ENCODE measurements at places on chromosomes 11 and 22.

DNA sequence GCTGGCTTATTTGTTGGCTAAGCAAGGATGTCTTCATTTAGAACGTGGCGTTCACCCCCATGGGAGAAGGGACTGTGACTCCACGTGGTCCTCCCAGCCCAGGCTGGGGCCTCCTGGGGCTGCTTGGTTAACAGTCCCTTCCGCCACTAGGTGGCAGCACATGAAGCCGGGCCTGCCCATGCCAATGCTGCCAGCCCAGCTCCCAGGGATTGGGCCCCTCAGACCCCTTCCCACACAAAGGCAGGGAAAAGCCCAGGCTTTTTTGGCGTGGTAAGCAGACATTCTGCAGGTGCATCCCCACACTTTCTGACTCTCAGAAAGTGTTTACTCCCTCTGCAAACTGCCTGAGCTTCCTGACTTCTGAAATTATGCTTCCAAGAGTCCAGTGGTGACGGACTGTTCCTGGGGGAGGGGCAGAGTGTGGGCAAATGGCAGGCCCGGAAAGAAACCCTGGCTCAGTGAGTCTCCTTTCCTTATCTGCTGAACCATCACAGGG, 3.1 kb downstream of the CBX6 start:
- DNase-seq = no peak

- DNase-seq = no peak
These were observed 5.5 kb downstream of the USH1C start for GRCh38 chr11:17538731-17539130.

DNA sequence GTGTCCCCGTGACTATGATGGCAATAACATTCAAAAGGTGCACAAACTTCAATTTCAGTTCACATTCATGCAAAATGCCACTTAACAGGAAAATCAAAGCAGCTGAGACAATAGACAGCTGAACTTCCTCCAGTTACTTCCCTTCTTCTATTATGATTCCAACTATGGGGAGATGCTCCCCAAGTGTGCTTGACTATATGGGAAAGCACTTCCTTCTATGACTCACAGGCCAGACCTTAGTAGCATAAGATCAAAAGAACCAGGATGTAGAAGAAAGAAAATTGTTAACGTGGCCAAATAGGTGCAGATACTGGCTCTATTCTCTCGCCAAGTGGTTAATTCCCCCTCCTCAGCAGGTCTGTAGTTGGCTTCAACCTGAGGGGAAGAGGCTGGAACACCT, 7.8 kb upstream of the FAT3 start:
- DNase-seq = no peak

DNA sequence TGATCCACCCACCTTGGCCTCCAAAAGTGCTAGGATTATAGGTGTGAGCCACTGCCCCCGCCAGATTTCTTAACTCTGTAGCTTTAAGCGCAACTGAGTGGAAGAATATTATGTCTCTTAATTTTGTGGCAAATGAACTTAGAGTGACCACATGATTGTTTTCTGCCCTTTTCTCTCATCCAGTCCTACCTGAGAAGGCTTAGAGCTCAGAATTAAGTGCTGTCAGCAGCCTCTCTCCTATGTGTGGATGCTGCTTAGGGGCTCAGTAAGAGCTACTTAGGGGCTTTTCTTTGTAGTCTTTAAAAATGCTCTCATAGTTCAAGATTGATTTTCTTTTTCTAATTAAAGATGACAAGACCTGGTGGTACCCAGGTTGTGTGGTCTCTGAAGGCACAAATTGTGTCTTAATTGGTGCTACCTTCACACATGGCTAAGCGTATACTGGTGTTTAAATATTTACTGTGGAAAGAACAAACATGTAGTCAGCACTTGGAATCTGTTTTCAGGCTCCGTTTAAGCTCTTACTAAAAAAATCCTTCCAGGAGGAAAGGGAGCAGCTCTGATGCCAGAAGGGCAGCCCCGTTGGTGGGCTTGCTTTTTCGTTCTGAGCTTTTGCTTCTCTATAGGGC, 59.3 kb downstream of the DEPDC5 start:
- no peak for DNase-seq

- no peak for DNase-seq
These were observed 3.3 kb upstream of the HEPN1 start for GRCh38 chr11:124915541-124916369.

DNA sequence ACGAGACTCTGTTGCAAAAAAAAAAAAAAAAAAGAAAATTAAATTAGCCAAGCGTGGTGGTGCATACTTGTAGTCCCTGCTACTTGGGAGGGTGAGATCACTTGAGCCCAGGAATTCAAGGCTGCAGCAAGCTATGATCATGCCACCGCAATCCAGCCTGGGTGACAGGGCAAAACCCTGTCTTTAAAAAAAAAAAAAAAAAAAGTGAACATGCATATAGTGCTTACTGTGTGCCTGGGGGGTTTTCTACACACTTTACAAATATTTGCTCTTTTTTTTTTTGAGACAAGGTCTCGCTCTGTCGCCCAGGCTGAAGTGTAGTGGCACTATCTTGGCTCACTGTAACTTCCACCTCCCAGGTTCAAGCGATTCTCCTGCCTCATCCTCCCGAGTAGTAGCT, 12.9 kb downstream of the TPST2 start:
- DNase-seq = no peak
